H1 (cell line): ENCODE measurements at places on chromosomes 2 and 18.

- no peak for DNase-seq
These were observed 34.0 kb upstream of the MREG start for GRCh38 chr2:216047397-216047796.

GRCh38 chr2:173792166-173792565 lies 173.0 kb downstream of the SP3 start:
- DNase-seq: peak; percentile 49

DNA sequence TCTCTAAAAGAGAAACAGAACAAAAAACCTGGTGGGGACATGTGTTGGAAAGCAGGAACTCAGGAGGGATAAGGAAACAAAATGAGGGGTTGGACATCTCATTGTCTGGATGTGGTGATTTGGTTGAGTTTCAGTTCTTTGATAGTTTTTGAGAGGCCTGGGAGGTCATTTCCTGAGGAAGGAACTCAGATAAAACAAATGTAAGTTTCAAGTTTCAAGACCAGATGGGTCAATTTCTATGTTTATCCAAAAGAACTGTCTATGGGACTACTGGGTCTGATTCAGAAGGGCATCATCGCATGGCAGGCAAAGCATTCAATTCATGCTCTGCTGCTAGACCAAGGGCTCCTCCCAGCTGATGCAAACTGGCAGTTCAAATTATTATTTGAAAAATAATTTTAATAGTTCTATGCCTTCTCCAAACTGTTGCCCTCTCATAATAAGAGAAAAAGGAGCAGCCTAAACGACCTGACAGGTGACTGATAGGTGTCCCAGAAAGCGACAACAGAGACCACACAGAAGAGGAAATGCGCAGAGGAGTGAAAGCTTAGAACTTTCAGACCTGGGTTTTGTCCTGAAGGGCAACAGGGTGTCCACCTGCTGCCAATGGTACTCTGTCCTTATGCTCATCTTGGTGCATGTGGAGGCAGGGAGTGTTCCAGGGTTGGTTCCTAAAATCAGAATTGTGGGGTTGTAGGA lies 39.3 kb upstream of the SH3RF3 start:
- no peak for DNase-seq

DNA sequence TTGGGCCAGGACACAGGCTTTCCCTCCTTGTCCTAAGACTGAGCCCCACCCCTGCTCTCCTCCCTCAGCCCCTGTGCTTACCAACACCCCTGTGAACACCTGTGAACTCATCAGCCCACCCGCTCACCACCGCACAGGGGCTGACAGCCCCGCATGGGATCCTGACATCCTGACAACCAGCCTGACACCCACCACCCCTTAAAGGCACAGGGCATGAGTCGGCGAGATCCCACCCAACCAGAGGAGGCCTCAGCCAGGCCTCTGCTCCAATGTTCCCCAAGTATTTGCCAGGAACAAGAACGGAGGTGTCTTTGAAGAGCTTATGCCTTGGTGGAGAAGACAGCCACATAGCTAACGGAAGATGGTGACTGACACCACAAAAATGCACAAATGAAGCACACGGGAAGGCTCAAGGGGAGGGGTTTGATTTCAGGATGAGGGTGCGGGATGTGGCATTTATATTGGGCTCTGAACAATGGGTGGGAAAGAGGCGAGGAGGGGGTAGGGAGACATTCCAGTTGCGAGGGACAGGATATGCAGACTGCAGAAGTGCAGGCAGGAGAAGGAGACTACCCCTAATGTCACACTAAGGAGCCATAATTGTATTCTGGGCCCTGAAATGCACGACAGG lies 11.0 kb downstream of the RAB11FIP5 start:
- no peak for DNase-seq

DNA sequence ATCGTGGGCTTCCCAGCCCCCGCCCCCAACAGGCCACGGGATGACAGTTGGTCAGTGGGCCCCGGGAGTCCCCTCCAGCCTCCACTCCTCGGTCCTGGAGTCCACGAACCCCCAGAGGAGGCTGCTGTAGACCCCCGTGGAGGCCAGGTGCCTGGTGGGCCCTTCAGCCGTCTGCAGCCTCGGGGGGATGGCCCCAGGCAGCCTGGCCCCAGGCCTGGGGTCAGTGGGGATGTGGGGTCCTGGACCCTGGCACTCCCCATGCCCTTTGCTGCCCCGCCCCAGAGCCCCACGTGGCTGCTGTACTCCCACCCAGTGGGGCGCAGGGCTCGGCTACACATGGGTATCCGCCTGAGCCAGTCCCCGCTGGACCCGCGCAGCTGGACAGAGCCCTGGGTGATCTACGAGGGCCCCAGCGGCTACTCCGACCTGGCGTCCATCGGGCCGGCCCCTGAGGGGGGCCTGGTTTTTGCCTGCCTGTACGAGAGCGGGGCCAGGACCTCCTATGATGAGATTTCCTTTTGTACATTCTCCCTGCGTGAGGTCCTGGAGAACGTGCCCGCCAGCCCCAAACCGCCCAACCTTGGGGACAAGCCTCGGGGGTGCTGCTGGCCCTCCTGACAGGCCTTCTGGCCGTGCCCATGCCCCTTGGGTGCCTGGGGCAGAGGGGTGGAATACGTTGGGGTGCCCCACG lies 7.6 kb downstream of the NEU4 start:
- DNase-seq: no peak
